NCI-H526 (cell line): ENCODE measurements at places on chromosomes 7 and 10.

DNA sequence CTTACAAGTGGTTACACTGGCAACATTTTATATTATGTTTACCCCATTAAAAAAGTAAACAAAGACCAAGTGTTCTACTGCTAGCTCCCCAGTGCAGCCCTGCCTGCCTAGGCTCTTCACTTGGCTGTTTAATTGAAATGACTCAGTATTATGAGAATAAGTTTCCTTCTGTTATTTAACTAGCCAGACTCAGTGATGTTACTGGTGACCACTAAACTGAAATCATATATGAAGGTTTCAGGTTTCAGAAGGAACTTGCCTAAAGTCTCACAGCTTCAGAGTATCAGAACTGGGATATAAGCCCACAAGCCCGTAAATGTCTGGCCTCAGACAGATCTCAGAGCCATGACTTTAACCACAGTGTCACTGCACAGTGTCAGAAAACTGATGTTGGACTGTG lies 66.8 kb upstream of the EXOC4 start:
- DNase-seq = no peak

GRCh38 chr7:99325001-99325493 lies 651 bp upstream of the ARPC1A start:
- peak; percentile 37 for DNase-seq

DNA sequence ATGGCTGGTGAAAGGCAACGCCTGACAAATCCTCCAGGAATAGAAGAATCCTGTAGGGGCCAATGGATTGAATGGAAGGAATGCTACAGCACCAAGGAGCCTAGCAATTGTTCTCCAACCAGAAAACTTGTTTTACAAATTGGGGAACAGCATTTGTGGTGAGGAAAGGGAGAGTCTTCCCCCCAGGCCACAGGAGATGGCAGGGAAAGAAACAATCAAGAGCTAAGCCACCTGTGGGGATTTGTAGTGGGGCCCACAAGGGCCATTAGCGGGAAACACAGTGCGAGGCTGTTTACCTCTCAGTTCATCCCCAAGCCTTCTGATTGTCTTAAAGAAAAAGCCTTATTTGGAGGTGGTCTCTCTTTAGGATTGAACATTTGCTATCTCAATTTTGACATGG lies 48.5 kb upstream of the KCNMA1 start:
- no peak for DNase-seq

- no peak for DNase-seq
Measured at GRCh38 chr7:31850066-31850465, 163.1 kb downstream of the PPP1R17 start.

DNA sequence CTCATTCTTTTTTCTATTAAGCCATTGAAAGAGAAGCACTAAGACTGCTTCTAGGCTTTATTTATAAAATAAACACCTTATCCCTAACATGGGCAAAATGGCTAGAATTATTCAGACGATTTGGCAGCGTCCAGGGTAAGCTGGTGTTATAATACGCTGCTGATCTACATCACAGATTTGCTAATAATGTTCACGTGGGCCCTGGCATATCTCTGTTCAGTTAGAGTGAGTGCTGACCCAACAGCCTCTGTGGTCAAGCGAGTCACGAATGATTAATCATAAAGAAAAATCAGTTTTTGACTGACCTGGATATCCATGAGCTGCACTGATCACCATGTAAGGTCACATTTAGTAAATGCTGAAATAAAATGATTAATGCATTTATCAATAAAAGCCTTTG lies 28.4 kb upstream of the CBLL1 start:
- no peak for DNase-seq

DNA sequence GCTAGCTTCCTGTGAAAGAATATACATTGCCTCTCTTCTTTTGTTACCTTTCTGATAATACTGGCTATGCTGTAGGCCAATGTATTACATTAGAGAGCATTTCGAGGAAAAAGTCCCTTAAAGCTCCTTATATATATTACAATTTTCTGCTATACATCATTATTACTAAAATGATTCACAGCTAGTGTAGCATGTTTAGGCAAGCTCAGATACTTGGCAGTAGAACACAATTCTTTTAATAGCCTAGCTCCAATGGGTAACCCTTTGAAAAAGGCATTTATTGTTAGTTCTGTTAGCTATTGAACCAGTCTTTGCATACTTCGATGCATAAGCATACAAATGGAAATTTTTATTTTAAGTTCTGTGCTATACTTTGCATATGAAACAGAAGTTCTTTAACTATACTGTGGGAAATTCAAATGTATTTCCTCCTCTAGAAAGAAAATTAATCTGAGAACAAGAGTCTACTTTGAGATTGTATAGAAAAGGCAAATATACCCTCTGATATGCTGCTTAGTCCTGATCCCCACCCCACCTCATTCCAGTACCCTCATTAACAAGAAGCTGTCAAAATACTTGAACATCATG lies 55.6 kb upstream of the SKAP2 start:
- peak; percentile 94 for DNase-seq

DNA sequence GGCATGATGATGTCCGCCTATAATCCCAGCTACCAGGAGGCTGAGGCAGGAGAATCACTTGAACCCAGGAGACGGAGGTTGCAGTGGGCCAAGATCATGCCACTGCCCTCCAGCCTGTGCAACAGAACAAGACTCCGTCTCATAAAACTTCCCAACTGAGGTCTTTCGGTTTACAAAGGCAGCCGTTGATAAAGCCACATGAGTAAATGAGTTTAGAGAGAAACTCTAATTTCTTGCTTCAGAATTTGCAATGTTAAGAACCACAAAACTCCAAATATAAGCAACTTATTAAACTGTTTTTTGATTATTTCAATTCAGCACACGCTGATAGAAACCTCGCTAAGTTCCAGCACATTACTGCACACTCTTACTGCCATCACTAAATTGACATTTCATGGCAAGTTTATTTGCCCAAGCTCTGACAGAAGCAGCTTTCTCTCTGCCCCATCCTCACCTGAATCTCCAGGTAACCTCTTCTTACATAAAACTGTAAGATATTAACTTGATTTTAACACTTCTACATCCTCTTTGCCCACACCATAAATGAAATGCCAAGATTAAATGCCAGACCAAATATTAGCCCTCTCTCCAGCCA lies 67.7 kb downstream of the FGFR2 start:
- DNase-seq = no peak

- DNase-seq = no peak
Measured at GRCh38 chr7:37341033-37341630, 107.5 kb downstream of the ELMO1 start.

- DNase-seq = peak; percentile 62
Measured at GRCh38 chr7:107506674-107507339, 37.0 kb downstream of the GPR22 start.

DNA sequence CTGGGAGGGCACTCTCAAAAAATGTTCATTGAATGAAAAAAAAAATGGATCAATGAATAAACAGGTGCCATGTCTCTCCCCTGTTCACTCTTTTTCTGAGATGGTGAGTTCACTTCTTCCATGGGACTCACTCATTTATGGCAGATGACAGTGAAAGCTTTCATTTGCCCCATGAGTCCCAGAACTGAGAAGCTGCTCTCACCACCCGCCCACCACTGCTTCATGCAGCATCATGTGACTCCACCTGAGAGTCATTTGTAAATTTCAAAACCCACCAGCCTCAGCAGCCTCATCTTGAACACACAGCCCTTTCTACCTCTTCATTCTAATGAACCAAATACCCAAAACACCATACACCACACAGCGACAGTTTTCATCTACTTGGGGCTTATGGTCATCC lies 64.9 kb downstream of the SCRN1 start:
- no peak for DNase-seq

DNA sequence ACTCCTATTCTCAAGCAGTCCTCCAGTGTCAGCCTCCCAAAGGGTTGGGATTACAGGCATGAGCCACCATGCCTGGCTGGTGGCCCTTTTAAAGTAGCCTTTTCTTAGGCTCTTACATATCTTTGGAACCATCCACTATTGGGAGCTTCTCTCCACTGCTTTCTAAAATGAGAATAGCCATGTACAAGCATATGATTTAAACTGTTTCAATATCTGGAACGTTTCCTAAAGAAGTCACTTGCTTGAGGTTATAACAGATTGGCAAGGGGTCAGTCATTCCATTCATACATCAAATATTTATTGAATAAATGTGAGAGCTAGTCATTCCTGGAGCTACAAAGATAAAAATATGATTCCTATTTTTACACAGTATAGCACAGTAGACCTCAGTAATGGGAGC lies 97.4 kb upstream of the LRGUK start:
- no peak for DNase-seq

DNA sequence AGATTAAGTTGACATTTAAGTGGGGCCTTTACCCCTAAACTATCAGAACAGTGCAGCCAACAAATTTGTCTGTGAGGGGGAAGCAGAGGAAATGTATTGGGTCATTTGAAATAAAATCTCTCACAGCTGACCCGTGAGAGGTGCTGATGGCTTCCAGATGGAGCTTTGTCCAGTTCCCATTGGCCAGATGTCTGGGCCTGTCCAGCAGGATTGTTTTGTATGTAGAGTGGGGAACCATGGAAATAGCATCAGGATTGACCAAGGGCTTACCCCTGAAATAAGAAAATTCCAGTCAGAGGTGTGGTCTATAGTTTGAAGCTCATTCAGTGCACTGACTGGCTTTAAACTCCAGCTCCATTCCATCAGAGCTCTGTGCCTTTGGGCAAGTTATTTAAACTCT lies 50.6 kb downstream of the INHBA start:
- no peak for DNase-seq

GRCh38 chr10:21521751-21522533 lies 3.5 kb downstream of the SKIDA1 start:
- DNase-seq = no peak

DNA sequence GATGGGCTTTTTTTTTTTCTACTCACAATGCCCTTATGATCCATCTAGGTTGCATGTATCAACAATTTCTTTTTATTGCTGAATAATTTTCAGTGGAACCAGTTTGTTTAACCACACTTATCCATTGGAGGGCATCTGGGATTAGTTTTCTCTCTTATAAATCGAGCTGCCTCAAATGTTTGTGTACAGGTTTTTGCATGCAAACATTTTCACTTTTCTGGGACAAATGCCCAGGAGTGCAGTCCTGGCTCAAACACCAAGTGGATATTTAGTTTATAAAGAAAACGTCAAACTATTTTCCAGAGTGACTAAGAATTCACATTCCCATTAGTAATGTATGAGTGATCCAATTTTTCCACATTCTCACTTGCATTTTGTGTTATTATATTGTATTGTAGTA lies 313.4 kb downstream of the CXCL12 start:
- DNase-seq = no peak

DNA sequence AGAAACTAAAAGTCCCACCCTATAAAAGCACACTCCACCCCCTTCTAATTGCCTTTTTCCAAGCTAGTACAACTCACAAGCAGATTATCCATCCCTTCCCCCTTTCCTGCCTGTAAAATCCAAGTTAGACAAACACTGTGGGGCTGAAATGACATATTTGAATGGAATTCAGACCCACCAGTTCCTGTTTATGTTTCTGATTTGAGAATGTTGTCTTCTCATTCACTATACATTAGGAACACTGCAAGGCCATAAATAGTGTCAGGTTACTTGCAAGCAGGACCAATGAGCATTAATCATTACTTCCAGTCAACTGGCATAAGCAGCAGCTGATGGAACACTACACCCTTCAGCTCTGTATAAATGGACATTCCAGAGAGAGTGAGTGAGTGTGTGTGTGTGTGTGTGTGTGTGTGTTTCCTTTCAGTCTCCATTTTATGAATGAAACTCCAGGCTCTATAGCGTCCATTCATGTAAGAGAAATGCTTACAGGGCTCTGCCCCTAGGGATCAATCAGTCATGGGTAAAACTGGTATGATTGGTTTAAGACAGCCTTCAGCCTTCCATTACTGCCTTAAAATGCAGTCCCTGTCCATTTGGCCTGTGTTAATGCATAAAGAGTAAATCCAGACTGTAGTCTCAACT lies 69.3 kb downstream of the ETV1 start:
- DNase-seq = peak; percentile 95

GRCh38 chr7:116258734-116259133 lies 48.4 kb downstream of the TES start:
- DNase-seq = peak; percentile 67

- DNase-seq = no peak
Measured at GRCh38 chr10:12179606-12180170, 16.0 kb downstream of the NUDT5 start.

- no peak for DNase-seq
Measured at GRCh38 chr10:96856317-96856716, 24.2 kb downstream of the LCOR start.

GRCh38 chr10:24465124-24465874 lies 256.4 kb downstream of the KIAA1217 start:
- DNase-seq = no peak

DNA sequence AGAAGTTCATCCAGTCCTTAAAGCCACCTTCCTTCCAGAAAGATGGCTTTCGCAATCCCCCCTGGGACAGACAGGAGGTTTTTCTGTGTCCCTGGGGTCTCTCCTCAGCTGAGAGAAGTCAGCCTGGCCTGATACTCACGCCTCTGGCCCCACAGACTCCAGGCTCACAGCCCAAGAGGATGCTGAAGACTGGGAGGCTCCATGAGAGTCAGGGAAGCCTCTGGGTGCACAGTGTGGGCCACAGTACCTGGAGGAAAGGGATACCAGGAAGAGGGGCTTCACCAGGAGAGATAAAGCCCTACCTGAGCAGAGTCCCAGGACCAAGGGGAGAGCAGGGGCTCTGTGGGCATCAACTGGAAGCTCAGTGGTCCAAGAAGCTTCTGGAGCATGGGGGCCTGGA lies 324.4 kb downstream of the GRID1 start:
- no peak for DNase-seq

DNA sequence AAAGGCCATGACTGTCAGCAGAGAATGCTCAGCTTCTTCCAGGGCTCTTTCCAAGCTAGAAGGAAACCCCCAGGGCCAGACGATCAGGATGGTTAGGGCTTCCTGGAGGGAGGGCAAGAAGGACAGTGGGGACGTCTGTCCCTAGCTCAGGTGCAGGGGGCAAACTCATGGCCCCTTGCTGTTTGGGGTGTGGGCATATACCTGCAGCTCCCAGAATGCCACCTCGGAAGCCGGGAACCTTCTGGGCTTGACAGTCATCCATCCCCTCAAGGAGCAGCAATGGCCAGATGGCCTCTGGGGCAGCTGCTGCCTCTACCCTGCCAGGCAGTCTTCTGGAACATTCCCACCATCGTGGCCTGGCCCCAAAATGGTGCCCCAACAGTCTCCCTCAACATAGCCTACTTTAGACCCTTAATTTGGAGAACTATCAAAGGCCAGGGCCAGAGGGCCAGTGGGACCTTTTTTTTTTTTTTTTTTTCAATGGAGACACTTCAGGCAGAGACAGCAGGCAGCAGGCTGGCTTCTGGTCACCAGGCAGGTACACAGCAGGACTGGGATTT lies 40.2 kb upstream of the ZMIZ1 start:
- DNase-seq = no peak

- peak; percentile 35 for DNase-seq
Measured at GRCh38 chr7:30887464-30887872, 24.2 kb upstream of the AQP1 start.

- no peak for DNase-seq
Measured at GRCh38 chr10:62326176-62326575, 48.0 kb upstream of the ZNF365 start.
